ENCODE measurements at places on chromosomes 1 and 21. TPM values are rescaled to one million over a fixed set of nuclear protein-coding genes. Genes with fewer than 3 reads are reported as not detected.

The KCNH1 gene
- polyA plus RNA-seq, result 0.20 TPM

DNA sequence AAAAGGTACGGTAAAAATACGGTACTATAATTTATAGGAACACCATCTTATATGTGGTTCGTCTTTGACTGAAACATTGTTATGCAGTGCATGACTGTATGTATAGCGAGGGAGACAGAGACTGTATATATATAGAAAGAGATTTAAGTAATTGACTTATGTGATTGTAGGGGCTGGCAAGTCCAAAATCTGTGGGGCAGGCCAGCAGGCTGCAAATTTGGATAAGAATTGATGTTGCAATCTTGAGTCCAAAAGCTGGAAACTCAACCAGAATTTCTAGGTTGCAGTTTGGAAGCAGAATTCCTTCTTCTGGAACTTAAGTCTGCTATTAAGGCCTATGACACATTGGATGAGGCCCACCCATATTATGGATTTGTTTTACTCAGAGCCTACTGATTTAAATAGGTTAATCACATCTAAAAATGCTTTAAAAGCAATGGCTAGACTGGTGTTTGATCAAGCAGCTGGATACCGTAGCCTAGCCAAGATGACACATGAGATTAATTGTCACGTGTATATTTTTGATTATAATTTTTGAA, 42.0 kb downstream of the LAMC1 start:
- no peak overlapping the region for H3K4me3 ChIP-seq
- no peak overlapping the region for H3K27ac ChIP-seq

The PRPF38A gene
- 14.9 TPM for polyA plus RNA-seq

GRCh38 chr1:7111853-7112252, 326.6 kb downstream of the CAMTA1 start:
- H3K27ac ChIP-seq, result no peak overlapping the region
- DNase-seq, result no peak
- H3K36me3 ChIP-seq, result no peaks in the 10 kb centered on the region
- H3K4me3 ChIP-seq, result no peak overlapping the region

- no peaks in the 10 kb centered on the region for H3K27me3 ChIP-seq
- no peak overlapping the region for H3K27ac ChIP-seq
- peaks cover 3% of the 10 kb centered on the region for H3K36me3 ChIP-seq
- peaks cover 15% of the 10 kb centered on the region for H3K4me1 ChIP-seq
- no peak overlapping the region for H3K4me3 ChIP-seq
- peak; percentile 30 for DNase-seq
Measured at GRCh38 chr21:41250519-41250918, 66.1 kb upstream of the FAM3B start.

Data from IMR-90 (cell line).